ENCODE measurements at places on chromosomes 5 and 9.

GRCh38 chr5:59449905-59450644, 443.5 kb downstream of the PDE4D start:
- no peak for DNase-seq

DNA sequence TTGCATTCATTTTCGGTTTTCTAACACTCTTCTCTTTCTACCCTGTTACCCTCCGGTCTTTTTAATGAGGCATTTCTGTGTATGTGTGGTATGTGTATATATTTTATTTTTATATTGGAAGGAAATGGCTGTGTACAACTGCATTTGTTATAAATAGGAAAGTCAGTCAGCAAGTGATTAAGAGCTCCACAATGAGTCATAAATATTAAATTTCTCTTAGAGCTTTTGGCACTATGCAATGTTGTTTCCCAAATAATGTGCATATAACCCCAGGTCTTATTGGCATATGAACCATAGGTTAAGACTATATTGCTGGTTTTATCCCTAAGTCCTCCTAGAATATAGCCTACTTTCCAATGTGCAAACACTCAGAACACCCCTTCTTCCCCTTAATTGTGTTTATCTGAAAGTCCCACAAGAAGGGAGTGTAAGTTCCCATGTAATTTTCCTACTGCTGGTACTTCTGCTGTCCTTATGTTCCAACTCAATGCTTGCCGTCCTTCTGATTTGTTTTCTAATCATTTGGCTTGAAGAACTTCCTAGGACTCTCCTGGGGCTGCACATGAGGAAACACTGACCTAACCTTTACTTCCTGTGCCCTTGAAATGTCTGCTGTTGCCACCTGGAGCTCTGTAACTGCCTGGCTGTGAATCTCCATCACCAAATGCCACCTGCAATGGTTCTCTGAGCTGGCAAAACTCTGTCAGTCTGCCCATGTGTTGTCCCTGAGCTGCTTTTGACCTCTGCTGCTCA, 65.5 kb upstream of the PCSK5 start:
- no peak for DNase-seq

DNA sequence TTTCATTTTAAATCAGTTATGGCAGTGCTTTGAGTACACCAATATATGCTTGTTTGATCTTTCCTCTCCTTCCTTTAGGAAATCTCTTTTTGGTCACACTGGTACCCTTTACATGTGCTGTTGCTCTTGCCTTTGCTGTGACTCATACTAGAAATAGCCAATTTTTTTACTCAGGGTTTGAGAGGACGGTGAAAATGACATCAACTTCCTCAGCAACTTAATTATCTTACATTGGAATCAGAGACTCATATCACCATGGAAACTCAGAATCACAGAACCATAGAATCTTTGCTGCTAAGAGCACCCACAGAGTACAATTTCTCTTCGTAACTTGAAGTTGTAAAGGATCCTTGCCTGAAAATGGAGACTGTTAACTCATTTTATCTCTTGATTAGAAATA, 13.8 kb upstream of the ZNF300 start:
- no peak for DNase-seq

DNA sequence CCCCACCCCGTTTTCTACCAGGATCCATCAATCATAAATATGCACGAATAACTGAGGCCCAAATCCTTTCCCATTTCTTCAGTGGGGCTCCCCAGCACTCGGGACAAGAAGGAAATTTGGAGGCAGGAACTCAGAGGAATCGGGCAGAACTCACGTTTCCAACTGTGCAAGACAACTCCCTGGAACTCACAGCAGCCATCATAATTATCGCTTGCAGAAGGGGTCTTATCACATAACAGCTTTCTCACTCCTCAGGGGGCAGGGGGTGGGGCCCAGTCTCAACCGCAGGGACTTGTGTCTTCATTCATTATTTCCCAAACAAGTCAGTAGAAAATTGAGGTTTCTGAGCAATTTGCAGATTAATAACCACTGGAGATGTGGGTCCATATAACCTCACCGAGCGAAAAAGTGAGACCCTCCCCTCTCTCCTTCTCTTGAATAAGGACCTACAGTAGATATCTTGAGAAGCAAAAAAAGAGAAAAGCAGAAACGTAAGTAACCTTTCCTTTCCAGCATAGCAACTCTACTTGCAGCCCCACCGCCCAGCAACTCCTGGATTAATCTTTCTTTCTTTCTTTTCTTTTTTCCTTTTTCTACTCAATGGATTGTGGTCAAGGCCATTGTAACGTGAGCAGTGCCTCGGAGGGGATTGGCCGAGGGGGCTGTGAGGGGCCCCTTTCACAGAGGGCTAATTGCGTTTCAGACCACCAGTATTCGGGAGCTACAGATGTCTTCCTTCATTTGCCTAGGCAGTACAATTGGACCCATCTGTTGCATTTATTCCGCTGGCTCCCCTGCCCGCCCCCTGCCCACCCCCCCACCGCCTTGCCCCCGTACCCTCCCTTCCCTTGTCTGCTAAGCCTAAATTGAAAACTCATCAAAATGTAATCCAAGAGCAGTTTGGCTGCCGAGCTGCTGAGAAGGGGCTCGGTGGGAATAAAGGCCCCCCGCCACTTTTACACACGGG, 24.7 kb upstream of the TIFAB start:
- DNase-seq: no peak

DNA sequence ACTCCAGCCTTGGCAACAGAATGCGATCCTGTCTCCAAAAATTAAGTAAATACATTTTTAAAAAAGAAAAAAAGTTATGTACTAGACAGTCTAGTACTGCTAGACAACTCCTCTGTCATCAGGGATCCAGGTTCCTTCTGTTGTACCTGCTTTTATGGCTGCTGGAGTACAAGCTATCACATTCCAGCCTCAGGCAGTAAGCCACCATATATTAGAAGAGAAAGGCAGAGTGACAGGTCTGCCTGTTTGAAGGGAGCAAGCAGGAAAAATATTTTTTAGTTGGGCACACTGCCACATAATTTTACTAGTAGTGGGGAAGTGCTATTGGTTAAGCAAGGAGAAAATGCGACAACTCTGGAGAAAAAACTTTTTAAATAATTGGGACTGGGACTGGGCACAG, 10.9 kb downstream of the RPS6 start:
- no peak for DNase-seq

DNA sequence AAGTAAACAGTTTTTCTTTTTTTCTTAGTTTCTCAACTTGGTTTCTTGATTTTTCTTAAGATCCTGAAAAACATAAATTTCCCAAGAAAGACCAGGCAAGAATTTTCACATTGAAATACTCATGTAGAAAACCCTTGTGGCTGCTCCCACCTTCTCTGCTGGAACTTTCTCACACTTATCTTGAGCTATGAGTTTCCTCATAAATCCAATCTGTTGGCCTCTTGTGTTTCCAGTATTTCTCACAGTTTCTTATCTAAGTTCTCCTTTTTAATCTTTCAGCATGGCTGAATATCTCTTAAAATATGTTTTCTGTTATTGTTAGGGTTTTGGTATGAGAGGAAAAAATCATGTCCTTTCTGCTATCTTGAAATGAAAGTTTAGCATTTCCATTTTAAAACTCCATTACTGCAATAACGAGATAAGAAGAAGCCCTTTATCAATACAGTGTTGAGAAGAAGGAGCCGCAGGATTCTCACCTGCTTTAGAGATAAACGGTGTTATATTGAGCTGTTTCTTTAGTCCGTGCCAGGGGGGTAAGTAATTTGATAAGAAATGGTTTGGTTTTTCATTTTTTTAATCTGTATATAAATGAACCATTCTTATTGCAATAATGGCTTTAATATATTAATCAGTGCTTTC, 89.3 kb downstream of the ALDH1A1 start:
- no peak for DNase-seq

- no peak for DNase-seq
Measured at GRCh38 chr5:74394528-74394915, 246.0 kb downstream of the ENC1 start.

- DNase-seq: no peak
Measured at GRCh38 chr9:84385386-84386040, 45.0 kb upstream of the SLC28A3 start.

GRCh38 chr9:105466898-105467455, 19.1 kb downstream of the FSD1L start:
- peak; percentile 39 for DNase-seq

DNA sequence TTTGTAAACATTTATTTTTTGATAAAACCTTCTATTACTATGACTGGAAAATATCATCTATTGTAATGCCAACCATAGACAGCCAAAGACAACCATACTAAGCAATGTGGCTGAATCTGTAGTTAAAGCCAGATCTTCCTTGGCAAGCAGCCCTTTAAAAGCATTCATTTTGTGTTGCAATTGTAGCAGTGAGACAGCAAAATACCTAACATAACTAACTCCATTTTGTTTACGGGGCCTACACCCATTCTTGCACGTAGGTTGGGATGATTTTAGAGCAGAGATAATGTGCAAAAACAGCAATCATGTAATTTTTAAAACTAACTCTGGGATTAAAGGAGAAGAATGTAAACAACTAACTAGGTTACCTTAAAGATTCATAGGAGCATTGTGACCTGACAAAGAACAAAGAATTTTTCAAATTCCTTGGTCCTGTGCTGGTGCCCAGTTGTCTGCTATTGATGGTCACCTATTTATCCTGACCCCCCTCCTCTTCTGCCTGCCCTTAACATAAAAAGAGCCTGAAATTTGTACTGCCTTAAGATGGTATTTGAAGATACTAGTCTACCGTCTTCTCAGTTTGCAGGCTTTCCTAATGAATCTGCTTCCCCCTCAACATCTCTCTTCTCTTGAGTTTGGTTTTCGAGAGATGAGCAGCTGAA, 10.6 kb downstream of the IFNA1 start:
- peak; percentile 39 for DNase-seq

DNA sequence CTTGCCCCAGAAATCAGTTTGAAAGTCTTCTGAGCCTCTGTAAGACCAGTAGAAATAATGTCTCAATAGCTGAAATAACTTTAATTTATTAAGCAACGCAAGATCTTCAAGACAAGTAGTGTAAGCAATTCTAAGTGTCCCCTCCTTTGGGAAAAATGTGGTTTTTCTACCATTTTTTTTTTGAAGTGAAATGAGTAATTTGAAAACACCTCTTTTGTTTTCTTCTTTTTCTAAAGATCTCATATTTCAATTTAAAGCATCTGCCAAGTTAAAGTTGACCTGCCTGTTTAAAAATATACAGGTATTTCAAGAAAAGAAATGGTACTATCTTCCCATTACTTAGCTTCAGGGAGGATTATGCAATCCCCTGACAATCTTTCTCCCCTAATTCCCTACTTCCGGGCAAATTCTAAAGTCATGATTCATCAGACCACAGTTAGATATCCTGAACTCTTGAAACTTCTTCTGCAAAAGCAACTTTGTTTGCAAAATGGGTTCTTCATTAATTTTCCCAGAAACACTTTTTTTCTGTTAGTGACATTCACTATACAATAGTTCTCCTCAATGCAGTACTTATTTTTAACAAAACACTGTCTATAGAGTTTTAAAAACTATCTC, 7.8 kb upstream of the ANXA1 start:
- peak; percentile 88 for DNase-seq

GRCh38 chr5:137096149-137097103, 402.7 kb downstream of the SPOCK1 start:
- DNase-seq: no peak

DNA sequence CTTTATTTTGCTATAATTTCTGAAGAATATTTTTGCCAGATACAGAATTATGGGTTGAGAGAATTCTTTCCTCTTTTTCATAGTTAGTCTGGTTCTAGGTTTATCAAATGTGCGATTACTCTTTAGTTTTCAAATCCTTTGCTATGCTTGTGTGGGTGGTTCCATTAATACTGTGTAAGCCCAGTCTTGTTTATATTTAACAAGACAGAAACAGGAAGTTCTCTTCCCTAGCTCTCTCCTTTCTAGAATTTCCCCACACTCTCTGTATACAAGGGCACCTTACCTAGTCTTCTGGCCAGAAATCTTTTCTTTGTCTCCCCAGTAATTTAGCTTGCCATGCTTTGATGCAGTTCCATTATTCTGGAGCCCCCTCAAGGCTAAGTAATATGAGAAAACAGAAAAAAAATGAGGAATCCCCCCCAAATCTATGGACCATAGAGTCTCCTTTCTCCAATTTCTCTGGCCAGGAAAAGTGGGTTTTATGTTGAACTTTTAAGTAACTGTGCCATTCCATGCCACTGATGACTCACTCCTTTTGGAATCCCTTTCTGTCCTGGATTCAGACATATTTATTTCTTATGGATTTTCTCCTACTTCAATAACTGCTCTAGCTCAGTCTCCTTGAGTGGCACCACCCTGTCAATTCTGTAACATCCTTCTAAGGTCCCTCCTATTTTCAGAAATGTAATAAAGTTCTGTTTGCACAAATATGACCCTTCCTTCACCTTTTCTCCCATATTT, 1714.1 kb downstream of the EFNA5 start:
- peak; percentile 54 for DNase-seq

- DNase-seq: no peak
Measured at GRCh38 chr9:77188242-77188641, 10.9 kb downstream of the VPS13A start.

GRCh38 chr9:37800631-37801286, at the start of gene DCAF10:
Gene DCAF10 (plus strand): TSS chr9:37800797. CDS start chr9:37800867, 70 bp downstream.
- DNase-seq: peak; percentile 93

DNA sequence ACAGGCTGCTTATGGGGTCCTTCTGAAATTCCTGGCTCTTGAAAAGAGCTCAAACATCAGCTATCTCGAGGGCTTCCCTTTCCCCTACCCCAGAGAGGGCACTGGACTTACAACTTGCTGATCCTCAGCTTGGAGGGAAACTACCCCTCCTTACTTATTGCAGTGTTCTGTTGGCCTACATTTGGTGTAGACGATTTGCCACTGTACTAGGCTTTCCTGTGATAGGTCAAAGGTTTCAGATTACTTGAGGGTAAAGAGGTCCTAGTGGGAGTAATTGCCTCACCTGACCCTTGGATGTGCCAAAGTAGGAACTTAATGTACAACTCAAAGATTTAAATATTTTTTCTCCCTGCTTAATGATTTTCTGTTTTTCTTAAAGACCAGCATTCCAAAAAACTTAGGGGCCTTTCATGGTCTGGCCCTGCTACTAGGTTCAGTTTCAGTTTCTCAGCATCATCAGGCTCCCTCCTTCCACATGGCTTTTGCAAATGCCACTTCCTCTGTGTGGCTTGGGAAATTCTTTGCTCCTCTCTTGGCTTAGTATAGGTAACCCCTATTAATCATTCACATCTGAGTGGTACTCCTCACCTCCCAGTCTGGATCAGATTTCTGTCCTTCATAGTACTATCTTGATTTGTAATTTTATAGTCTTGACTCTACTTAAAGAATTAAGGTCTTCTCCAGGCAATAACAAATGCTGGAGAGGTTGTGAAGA, 32.4 kb downstream of the CYSTM1 start:
- no peak for DNase-seq

DNA sequence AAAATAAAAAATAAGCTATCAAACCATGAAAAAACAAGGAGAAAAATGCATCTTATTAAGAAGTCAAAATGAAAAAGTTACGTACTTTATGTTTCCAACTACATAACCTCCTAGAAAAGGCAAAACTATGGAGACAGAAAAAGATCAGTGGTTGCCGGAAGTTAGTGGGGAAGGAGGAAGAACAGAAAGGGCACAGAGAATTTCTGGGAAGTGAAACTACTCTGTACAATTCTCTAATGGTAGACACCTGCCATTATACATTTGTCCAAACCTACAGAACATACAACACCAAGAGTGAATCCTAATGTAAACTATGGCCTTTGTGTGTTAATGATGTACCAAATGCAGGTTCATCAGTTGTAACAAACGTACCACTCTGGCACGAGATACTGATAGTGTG, 25.3 kb downstream of the SMU1 start:
- DNase-seq: no peak

- DNase-seq: peak; percentile 100
Measured at GRCh38 chr9:95875305-95876137, at the start of gene ERCC6L2. Gene ERCC6L2 (plus strand): TSS chr9:95875691. CDS start chr9:95876039, 348 bp downstream.

GRCh38 chr9:113882636-113883164, 6.6 kb downstream of the ZNF618 start:
- no peak for DNase-seq

All from adipocyte (in vitro differentiated cells).